Posterior cingulate gyrus (tissue), 11 donors: ENCODE measurements at places on chromosomes 11 and 22.
A peak's percentile ranks its signal among the peaks of the same experiment; 100 is the strongest.

GRCh38 chr11:21414953-21415352 is 745.6 kb downstream of the NELL1 start:
- DNase-seq, result no peak

DNA sequence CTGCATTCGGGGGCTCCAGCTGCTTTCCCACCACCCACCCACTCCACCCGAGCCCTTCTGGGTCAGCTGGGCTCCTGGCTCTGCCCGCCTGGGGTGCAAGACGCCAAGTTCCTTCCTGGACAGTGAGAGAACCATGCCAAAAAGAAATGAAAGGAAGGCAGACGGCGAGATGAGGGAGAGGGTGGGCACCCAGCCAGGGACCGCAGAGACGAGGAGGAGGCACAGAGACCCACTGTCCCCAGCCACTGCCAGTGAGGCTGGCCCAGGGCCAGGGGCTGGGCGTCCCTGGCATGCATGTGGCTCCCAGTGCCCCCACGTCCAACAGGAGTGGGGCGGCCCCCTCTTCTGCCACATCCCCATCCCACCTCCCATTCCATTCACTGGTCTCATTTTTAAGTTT is 10.8 kb upstream of the CD81 start:
- DNase-seq, result peak; percentile 63

GRCh38 chr11:70225681-70226177 is 22.6 kb downstream of the FADD start:
- peak; percentile 57 for DNase-seq

GRCh38 chr11:44338698-44339529 is 29.0 kb upstream of the ALX4 start:
- no peak for DNase-seq

DNA sequence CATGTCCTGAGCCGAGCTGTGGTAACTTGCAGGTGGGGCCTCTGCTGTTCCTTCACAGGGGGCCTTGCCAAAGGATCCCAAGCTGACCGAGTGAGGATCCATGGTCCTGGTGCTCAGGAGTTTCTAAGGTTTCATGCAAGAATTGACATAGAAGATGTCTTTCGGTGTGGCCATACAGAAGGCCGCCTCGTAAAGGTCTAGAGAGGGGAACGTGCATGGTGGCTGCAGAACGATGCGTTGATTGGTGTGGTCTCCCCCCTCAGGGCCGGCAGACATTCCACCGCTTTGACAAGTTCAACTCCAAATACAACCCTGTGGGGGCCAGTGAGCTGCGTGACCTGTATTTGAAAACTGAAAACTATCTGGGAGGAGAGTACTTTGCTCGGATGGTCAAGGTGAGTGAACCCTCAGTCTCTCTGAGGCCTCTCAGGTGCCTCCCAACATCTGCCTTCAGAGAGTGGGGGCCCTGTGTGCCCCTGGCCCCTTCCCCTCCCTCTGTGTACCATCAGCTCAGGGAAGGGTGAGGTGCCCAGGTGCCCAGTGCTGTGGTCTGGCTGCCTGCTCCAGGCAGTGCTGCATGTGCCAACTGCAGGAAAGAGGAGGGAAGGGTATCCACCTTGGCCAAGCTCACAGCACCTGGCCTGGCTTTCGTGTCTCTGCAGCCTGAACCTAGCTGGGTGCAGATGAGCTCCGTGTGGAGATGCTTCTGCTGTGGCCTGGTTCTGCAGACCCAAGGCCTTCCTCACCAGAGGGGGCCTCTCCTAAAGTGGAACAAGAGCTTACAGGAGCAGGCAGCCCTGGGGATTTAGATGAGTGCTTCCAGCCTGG is 39.8 kb downstream of the AMPD3 start:
- DNase-seq, result no peak

GRCh38 chr11:108210441-108210840 is 12.0 kb downstream of the NPAT start:
- no peak for DNase-seq

DNA sequence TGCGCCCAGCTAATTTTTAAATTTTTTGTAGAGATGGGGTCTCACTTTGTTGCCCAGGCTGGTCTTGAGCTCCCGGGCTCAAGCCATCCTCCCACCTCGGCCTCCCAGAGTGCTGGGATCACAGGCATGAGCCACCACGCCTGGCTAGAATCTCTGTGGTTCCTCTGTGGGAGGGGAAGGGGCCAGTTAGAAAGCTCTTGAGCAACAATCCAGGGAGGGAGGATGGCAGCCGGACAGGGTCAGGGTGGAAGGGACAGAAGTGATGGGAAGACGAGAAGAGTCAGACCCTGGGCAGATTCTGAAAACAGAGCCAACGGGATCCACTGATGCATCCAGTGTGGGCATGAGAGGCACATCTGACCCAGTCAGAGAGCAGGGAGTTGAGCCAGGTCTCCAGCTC is 38.9 kb upstream of the MN1 start:
- no peak for DNase-seq

- DNase-seq, result peak; percentile 96
Observed at GRCh38 chr11:134032501-134033091, 36.3 kb upstream of the JAM3 start.

DNA sequence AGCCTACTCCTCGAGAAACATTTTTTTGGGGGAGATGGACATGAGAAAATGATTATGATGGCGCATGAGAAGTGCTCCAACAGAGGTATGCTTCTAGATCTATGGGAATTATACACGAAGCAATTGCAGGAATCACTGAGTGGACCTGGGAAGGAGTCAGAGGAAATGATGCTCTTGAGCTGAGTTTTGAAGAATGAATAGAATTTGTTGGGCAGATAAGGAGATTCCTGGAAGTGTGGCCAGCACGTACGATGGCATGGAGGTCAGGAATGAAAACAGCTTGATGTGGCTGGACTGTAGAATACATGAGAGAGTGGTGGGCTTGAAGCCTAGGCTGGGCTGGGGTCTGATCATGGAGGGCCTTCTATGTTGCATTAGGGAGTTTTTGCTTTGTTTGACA is 31.7 kb downstream of the ADAMTS15 start:
- DNase-seq, result no peak

DNA sequence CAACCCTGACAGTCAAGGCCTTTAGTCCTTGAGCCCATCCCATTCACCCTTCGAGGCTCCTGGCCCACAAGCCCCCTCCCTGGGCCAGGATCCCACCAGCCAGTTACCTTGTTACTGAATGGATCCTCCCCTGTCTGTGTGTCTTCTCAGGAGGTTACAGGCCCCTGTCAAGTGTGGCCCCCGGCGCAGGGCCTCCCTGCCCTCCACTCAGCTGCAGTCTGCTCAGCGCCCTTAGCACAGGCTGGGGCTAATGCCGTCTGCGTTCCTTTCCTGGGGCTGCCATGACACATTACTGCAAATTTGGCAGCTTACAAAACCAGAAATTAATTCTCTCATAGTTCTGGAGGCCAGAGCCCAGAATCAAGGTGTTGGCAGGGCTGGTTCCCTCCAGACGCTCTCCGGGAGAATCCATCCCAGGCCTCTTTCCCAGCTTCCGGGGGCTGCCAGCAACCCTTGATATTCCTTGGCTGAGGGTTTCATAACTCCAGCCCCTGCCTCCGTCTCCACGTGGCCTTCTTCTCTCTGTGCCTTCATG is 9.4 kb upstream of the SYT12 start:
- DNase-seq, result no peak
